CD4-positive, alpha-beta memory T cell (primary cell): ENCODE measurements at places on chromosomes 1 and 21. TPM values are rescaled to one million over a fixed set of nuclear protein-coding genes. Genes with fewer than 3 reads are reported as not detected.

GRCh38 chr1:9143250-9143649 is 14.3 kb upstream of the GPR157 start:
- DNase-seq = no peak

- no peak for DNase-seq
Measured at GRCh38 chr1:53371851-53372250, 44.0 kb upstream of the LRP8 start.

- no peak for DNase-seq
Measured at GRCh38 chr1:46027788-46028573, 104.4 kb downstream of the PIK3R3 start.

- DNase-seq = no peak
Measured at GRCh38 chr1:61433646-61434045, 291.3 kb downstream of the TM2D1 start.

DNA sequence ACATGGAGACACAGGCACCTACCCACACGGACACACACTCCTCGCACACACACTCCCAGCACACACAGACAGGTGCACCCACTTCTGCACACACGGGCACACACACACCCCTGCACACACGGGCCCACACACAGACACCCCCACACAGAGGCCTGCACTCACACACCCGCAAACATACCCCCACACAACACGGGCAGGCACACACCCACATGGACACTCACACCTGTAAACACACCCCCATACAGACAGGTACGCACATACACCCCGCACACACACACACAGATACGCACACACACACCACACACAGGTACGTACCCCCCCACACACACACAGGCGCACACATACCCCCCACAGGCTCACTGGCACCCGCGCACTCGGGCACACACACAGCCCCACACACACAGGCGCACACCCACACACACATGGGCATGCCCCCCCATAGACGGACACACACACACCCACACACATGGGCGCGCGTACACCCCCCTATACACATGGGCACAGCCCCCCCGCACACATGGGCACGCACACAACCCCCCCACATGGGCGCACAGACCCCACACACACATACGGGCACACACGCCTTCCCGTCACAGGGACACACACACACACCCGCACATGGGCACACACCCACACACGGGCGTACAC is 6.1 kb downstream of the ATAD3A start:
- no peak for DNase-seq

DNA sequence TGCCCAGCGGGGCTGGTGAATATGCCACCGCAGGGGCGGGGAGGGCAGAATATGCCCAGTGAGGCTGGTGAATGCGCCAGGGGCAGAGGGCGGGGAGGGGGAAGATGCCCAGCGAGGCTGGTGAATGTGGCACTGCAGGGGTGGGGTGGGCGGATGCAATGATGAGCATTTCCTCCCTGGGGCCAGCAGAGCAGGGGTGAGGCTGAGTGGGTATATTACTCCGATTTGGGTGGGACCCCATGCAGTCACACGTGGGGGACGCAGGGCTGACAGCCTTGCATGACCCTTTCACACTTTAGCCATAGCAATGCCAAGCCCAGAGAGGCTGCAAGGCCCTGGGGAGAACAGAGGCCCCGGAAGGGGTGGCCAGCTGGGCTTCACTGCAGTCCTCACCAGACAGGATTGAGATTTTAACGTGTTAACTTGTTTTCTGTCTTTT is 9.3 kb upstream of the SLX9 start:
- peak; percentile 63 for DNase-seq

DNA sequence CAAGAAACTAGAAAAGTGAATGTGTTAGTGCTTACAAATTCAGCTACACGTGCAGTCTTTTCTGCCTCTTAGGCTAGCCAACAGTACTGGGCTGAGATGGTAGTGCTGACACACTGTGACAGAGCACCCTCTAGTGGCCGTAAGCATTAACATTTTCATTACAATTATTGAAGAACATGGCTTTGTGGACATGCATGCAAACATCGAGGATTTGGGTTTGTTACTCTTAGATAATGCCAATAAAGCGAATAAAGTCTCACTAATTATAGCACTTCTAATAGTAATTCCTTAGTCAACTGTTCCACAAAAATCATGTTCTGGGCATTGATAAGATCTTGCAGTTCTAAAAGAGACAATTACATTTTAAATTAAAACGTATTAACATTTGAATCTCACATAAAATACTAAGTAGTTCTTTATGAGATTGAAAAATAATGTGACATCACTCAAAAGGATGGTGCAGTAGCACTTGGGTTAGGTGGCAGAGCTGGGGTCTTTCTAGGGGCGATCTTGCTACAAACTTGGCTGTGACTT is 47.1 kb downstream of the MYSM1 start:
- DNase-seq = peak; percentile 43

- peak; percentile 59 for DNase-seq
Measured at GRCh38 chr1:203649999-203650836, 23.6 kb downstream of the ATP2B4 start.

DNA sequence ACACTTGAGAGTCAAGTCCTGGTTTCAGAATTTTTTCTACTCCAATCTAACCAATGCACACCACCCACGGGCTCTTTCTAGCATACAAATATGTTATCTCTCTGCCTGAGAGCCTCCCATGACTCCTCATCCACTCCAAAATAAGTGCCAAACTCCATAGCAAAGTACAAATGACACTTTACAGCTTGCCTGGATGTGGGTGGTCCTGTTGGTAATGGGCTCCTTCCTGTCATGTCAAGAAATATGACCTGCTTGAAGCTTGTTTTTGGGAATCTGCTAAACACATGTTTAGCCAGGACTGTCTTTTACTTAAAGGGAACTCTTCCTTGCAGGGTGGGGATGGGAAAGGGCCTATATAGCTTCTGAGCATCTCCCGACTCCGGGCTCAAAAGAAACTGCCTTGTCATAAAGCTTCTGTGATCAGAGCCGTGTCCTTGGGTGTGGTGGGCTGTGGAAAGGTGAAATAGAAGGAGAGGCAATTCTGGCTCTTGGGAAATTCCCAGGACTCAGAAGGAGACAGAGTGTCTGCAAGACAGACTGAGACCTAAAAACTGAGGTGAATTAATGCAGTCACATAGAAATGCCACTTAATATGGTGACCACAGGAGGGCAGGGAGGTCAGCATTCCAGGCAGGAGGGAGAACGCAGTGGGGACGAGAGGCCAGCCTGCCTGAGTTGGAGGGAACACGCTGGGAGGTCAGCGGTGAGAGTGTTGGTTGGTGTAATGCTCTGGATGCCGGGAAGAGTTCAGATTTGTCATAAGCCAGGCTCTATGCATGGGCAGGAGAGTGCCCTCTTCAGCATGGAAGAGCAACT is 6.1 kb upstream of the IGFN1 start:
- no peak for DNase-seq

DNA sequence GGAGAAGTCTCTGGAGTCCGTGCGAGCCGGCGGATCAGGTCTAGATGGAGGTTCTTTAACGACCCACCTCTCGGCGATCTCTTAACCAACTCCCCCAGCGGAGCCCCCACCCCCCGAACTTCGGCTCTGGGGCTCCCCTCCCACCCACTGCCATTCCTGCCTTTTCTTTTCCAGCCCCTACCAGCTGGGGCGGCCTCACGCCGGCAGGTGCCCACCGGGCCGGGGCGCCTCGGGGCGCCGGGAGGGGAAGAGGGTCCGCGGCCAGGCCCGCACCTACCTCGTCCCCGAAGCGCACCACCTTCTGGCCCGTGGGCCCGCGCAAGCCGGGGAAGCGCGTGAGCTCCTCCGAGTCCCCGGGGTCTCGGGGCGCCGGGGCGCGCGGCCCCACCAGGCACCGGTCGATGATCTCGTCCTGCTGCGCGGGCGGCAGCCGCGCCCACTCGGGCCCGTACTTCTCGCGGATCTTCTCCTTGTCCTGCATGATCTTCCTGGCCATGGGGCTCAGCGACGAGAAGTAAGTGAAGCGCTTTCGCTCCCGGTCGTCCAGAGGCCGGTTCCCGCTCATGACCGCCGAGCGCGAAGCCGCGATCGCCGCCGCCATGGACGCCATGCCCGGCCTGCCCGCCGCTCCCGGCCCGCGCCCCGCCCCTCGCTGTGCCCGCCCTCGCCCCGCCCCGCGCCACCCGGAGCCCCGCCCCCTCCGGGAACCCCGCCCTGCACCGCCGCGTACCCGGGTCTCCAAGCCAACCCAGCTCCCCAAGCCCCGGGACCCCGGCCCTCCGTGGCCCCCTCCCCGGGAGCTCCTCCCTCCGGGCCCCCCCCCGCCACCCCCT is at the start of gene C1orf198:
TSS of gene C1orf198 (minus strand) at position 619 of the 833 bp plus-strand sequence. CDS start at position 610, 9 bp downstream.
- peak; percentile 68 for DNase-seq

DNA sequence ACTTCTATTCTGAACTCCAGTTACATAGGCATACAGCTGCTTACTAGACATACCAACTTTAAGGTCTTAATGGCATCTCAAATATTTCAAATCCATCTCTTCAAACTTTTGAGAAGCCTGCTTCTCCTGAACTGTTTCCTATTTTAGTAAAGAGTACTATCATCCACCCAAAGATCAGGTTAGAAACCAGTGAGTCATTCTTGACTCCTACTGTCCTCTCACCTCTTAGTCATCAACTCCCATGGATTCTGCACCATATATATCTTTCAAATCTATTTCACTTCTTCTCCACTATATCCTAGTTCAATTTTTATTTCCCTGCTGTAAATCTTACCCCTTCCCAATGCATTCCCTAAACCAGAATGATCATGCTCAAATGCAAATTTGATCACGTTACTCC is 18.1 kb upstream of the BEND5 start:
- no peak for DNase-seq

DNA sequence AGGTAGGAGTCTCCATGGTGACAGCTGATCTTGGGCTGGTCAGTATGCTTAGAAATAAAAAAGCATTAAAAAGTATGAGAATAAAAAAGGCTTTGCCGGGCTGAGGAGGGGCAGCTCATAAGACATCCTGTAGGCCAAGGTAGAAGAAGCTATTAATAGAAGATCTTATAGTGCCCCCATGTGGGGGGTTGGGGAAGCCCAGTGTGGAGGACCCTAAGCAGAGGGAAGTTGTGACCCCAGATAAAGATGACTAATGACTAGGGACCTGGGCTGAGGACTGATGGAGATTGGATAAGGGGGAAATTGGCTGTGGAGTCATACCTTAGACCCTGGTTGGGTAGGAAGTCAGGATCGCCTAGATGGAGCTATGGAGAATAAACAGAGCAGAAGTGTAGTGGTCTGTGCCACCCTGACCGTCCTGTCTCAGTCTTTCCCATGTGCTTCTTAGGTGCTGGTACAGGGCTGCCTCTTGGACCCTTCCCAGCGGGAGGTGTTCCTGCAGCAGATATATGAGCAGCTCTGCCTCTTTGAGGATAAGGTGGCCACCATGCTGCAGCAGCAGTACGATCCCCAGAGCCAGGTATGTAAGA is 25.0 kb downstream of the SZT2 start:
- peak; percentile 58 for DNase-seq

DNA sequence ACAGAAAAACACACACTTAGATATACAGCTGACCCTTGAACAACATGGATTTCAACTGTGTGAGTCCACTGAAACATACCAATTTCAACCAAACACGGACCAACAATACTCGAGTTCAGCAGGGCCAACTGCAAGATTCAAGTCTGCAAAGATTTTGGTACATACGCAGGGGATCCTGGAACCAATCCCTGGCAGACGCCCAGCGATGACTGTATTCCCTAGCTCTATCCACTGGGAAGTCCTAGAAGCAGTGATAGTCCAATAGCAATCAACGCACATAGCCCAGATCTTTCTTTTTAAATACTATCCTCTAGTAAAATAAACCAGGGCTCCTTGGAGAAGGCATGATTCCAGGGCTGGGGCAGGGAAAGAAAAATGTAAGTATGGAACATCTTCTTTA is 9.0 kb downstream of the DDX59 start:
- DNase-seq = no peak

DNA sequence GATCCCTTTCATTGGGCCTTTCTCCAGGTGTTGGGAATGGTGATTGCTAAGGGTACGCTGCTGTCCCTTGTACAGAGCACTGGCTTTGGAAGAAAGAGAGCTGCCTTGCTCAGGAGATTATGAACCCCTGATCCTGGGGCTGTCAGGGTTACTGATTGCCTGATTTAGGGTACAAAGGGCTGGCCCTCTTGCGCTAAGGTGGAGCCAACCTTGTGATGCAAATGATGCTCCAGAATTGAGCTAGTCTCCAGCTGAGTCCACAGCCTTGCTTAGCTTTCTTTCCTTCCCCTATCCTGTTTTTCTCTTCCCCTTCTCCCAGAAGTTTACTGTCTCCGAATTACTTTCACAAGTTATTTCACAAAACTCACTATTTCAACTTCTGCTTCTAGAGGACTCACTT is 334.7 kb downstream of the AMY1C start:
- no peak for DNase-seq

DNA sequence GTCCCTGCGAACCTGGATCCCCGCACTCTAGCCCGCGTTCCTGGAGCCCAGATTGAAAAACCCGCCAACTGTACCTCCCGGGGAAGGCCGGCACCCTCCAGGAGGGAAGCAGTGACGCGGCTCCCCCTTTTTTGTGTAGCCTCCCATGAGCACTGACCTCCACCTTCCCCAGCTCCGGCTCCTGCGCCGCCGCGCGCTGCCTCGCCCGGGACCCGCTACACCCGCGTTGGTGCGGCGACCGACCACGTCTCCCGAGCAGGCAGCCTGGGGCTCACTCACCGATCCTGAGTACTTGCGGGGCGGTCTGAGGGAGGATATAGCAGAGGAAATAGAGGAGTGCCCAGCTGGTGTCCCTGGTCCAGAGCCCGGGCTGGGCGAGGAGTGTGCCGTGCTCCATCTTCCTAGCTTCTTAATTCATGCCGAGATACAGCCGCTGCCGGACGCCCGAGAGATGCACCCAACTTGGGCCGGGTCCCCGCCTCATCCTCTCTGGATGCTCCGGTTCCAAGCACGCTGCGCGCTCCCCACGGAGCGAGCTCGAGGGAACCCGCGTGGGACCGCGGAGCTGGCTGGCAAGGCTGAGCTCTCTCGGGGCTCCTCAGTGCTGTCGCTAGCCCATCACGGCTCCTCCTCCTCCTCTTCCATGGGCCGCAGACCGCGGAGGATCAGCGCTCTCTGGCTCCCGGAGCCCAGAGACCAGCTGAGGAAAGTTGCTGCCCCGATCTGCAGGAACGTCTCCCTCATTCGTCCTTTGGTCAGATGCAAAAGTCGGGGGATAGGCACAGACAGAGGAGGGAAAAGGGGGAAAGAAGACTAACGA is 482 bp downstream of the GRIK1 start:
- no peak for DNase-seq

DNA sequence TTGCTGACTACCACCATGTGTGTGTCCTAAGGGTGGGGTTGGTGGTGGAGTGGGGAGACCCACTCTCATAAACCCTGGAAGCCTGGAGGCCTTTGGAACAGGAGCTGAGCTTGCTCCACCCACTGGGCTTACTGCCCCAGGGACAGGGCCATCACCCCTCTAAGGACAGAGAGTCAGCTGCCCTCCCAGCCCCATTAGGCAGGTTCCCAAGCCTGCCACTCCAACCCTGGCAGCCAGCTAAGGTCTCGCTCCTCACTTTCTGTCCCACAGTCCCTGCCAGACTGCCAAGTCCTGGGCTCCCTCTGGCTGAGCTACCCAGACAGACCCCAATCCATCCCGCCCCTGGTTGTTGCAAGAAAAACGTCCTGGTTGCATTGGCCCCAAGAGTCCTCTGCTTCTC is 3.8 kb downstream of the NT5C1A start:
- no peak for DNase-seq

GRCh38 chr21:42429856-42430255 is 26.2 kb downstream of the UBASH3A start:
- DNase-seq = no peak

GRCh38 chr1:209431813-209432442 is 151.6 kb upstream of the CAMK1G start:
- no peak for DNase-seq

IFNGR2 gene
- total RNA-seq = 22.9 TPM

FMO5 gene
- 1.0 TPM for total RNA-seq

PRKAA2 gene
- total RNA-seq = not detected

KCND3 gene
- not detected for total RNA-seq

CHRM3 gene
- total RNA-seq = 0.17 TPM

OR2AK2 gene
- 0.35 TPM for total RNA-seq

VSIG8 gene
- not detected for total RNA-seq

AIRE gene
- total RNA-seq = not detected
